ENCODE measurements at places on chromosomes 11 and 22. TPM values are rescaled to one million over a fixed set of nuclear protein-coding genes. Genes with fewer than 3 reads are reported as not detected.

The SCN2B gene
- 4.6 TPM for total RNA-seq

The NTM gene
- 8.9 TPM for total RNA-seq

The SCGB1A1 gene
- total RNA-seq, result not detected

The GLB1L3 gene
- 2.2 TPM for total RNA-seq

The C22orf31 gene
- total RNA-seq, result not detected

The F2 gene
- not detected for total RNA-seq

The LARGE1 gene
- 32.5 TPM for total RNA-seq
